ENCODE measurements at places on chromosomes 4 and X.

- DNase-seq, result peak; percentile 15
These were observed 19.6 kb downstream of the ADGRA3 start for GRCh38 chr4:22496165-22496813.

DNA sequence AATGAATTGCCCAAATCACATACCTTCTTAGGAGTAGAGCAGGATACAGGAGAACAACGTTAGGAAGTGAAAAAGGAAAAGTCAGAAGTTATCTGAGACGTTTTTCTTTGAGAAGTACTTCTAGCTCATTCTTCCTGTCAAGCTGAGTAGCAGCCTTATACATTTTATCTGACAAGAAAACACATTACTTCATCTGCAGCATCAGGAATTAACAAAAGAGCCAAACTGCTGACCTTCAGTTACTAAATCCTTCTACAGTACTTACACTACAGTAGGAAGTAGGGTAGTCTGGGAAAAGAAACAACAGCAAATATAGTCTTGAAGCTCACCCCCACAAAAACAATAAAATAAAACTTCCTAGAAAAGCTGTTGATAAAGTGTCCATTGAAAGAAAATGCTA, 57.0 kb downstream of the ATP11C start:
- DNase-seq, result no peak

GRCh38 chr4:113908829-113909228, 70.6 kb downstream of the ARSJ start:
- DNase-seq, result no peak

DNA sequence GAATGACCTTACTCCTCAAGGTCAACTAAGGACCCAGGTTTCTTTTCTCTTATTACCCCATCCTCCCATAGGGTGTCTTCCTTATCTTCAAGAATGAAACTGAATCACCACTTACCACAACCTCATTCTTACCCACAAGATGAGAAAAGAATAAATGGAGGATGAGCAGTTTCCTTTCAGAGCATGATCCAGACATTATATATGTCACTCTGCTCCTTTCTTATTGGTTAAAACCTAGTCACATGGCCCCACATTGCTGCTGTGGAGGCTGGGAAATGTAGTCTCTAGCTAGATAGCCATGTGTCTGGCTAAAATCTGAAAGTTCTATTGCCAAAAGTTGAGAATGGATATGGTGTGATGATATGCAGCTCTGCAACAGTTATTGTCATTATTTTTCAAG, 62.4 kb upstream of the RAI2 start:
- no peak for DNase-seq

DNA sequence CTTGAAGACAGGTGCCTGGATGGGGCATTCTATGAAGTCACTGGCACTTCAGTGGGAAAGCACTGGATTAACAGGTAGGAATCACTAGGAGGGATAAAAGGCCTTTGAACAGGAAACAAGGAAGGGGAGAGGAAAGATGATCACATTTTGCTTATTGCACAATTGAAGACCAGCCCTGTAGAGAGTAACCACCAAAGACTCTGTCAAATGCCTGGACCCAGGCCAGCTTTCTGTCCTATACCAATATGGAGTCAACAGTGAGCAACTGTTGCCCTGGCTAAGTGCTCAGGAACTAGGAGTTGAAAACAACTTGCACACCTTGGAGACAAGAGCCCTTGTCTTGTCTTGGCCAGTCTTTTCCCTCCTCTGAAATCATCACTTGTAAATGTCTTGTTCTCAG, 14.1 kb upstream of the RTL3 start:
- no peak for DNase-seq

DNA sequence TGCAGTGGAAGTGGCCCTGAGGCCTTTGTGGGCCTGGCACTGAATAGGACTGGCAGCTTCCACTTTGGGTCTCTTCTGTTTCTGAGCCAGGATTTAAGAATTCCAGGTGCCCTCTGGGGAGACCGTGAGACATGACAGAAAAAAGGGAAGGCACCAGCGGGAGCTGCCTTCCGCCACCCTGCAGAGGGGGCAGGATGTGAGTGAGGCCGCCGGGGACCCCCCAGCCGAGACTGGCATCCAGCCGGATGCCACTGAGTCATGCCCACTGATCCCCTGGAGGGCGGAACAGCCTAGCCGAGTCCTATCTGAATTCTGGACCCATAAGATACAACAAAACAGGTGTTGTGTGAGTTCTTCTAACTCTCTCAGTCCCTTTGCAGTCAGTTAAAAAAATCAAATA, 41.3 kb downstream of the C4orf50 start:
- no peak for DNase-seq

DNA sequence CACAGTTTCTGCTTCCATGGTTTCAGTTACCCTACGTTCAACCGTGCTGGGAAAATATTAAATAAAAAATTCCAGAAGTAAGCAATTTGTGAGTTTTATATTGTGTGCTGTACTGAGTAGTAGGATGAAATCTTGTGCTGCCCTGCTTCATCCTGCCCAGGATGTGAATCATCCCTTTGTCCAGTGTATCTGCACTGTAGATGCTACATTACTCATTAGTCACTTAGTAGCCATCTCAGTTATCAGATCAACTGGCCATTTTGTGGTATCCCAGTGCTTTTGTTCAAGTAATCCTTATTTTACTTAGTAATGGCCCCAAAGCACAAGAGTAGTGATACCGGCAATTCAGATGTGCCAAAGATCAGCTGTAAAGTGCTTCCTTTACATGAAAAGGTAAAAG, 97.9 kb downstream of the COX18 start:
- peak; percentile 76 for DNase-seq

DNA sequence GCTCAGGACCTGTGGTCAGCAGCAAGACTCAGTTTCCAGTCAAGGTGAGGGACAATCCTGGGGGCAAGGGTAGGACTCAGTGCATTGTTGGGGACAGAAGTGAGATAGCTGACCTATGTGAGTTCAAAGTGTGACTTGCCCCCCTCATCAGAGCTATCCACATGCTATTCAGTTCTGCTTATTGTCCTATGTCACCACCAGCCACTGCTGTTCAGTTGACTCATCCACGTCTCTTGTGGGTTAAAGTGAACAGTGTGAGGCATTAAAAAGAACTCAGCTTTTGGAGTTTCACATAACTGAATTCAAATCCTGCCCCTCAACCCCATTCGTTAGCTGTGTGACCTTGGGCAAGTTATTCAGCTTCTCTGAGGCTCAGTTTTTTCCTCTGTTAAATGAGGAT, 4.4 kb upstream of the APLN start:
- DNase-seq, result no peak

Measured in AG10803 (cell line).